ENCODE measurements at places on chromosomes 1 and 21. TPM values are rescaled to one million over a fixed set of nuclear protein-coding genes. Genes with fewer than 3 reads are reported as not detected.

Gene PBXIP1
- 92.6 TPM for total RNA-seq

Gene CFHR4
- total RNA-seq: not detected

Gene KCNE2
- not detected for total RNA-seq

Gene TDRD10
- not detected for total RNA-seq

Gene CD1B
- not detected for total RNA-seq

Gene GNAT2
- total RNA-seq: not detected

Gene OR2L8
- total RNA-seq: not detected

Gene SPOCD1
- total RNA-seq: 0.44 TPM

Gene THEM5
- not detected for total RNA-seq

Gene RNU1-1
- 2,650 TPM for total RNA-seq

GRCh38 chr1:42940851-42941639 is 17.6 kb downstream of the SLC2A1 start:
- no peak for DNase-seq

DNA sequence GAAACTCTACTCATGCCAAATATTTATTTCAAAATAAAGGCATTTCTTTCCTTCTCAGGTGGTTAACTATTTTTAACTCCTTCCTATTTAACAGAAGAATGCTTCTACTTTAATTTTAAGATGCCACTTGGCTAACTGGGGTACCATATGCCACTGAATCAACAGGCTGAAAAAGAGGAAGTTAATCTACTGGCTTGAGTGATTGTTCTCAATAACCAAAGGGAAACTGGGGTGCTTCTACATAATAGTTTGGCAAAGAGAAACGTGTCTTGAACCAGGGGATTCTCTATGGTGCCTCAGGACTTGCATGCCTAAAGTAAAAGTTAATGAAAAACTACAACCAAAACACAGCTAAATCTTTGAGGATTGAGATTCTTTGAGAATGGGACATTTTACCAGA is 142.6 kb downstream of the DENND1B start:
- no peak for DNase-seq

- no peak for DNase-seq
These were observed 12.8 kb downstream of the PPFIA4 start for GRCh38 chr1:203038891-203039608.

DNA sequence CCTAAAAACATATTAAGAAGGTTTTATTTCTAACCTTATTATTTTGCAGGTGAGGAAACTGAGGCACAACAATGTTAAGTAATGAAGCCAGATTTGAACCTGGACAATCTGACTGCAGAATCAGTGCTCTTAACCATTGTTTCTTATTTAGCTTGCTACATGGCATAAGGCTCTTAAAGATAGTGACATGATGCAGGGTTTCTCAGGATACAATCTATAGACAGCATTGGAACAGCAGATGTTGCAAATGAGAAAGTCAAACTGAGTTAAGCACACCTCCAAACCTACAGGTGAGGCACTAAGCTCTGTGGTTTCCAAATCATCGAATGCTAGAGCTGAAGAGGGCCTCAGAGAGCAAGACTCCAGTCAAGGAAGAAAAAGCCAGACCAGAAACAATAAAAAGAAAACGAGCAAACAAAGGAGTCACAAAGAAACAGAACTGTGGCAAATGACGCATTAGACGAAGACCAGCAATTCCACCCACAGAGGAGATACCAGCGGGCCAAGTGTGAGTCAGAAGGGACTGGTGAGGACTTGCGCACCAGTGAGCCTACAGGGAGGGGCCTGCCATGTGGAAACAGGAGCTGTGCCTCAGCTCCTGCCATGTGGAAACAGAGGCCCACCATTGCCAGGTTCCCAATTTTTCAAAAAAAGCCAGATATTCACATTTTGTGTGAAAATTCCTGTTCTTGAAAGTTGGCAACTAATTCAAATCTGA is 14.4 kb downstream of the CD58 start:
- no peak for DNase-seq

GRCh38 chr1:24541711-24542346 is 14.1 kb upstream of the NCMAP start:
- DNase-seq: peak; percentile 75

GRCh38 chr1:21298981-21299391 is 8.7 kb upstream of the ECE1 start:
- DNase-seq: no peak

DNA sequence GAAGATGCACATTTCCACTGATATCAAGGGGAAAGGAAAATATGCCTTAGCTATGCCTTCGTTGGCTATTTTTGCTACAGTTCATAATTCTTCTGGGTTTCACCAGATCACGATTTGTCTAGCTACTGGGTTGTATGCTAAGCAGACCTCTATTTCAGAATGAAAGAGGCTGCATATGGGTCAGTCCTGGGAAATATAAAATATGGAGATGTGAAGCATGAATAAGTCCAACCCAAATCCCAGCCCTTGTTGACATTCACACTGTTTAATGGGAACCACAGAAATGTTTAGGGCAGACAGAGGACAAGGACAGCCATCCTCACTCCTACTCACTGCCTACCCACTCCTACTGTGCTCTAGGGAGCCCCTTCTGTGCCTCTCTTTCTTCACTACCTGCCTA is 343.2 kb upstream of the CAMK1G start:
- DNase-seq: no peak

- DNase-seq: no peak
These were observed 16.1 kb downstream of the NOC2L start for GRCh38 chr1:942864-943533.

DNA sequence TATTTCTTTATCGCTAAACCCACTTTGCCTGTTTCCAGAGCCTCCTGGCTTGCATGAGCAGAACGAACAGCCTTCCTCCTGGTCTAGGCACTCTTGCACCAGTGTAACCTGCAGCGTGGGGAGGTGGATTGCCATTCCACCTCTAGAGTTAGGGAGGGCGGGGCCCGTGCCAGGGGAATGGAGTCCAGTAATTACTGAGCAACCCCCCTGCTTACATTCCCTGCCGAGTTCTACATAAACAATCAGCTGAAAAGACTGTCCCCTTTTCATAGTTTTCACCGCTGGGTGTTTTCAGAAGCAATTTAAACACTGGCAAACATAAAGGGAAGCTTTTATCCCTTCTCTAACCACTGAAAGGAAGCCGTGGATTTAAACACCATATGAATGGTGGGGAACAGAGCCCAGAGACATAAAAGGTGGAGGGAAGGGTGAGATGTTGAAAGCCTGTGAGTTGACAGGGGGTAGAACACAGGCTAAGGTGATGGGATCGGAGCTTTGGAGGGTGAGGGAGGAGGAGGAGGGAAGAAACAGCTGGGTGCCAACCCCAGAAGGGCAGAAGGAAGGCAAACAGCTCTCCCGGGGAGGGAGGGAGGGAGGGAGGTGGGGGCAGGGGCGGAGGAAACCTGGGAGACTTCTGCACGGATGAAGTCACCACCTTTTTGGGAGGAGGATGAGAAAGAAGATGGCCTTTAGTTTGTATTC is 68.0 kb upstream of the WDR26 start:
- peak; percentile 70 for DNase-seq
